Endothelial cell of coronary artery (primary cell): ENCODE measurements at places on chromosomes 13 and 19. TPM values are rescaled to one million over a fixed set of nuclear protein-coding genes. Genes with fewer than 3 reads are reported as not detected.

GRK1 gene
- total RNA-seq: not detected in 2 replicates

ZNF154 gene
- total RNA-seq: 0.27 and 2.4 TPM in 2 replicates

CD177 gene
- total RNA-seq: 0.09 and 0.19 TPM in 2 replicates

SELENOV gene
- total RNA-seq: not detected in 2 replicates
